T-helper 2 cell treated with Interferon-gamma antibody and Interleukin-4, amounts not matched to agents 5 μg/mL and 100 μg/mL, for 36 hours (primary cell): ENCODE measurements at places on chromosomes 3 and 15.

- DNase-seq: no peak
Measured at GRCh38 chr3:189622629-189623028, 8.6 kb upstream of the TP63 start.

DNA sequence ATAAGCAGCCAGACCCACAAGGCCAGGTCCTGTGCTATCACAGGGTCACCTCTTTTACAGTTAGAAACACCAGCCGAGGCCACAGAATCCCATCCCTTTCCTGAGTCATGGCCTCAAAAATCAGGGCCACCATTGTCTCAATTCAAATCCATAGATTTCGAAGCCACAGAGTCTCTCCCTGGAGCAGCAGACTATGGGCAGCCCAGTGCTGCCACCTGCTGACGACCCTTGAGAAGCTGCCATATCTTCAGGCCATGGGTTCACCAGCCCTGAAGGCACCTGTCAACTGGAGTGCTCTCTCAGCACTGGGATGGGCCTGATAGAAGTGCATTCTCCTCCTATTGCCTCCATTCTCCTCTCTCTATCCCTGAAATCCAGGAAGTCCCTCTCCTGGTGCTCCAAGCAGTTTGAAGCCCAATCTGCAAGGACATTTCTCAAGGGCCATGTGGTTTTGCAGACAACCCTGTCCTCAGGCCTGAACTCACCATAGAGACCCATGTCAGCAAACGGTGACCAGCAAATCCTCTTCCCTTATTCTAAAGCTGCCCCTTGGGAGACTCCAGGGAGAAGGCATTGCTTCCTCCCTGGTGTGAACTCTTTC is 39.6 kb downstream of the TGM4 start:
- peak; percentile 38 for DNase-seq

GRCh38 chr3:20105513-20106280 is 65.5 kb downstream of the KAT2B start:
- DNase-seq: no peak

DNA sequence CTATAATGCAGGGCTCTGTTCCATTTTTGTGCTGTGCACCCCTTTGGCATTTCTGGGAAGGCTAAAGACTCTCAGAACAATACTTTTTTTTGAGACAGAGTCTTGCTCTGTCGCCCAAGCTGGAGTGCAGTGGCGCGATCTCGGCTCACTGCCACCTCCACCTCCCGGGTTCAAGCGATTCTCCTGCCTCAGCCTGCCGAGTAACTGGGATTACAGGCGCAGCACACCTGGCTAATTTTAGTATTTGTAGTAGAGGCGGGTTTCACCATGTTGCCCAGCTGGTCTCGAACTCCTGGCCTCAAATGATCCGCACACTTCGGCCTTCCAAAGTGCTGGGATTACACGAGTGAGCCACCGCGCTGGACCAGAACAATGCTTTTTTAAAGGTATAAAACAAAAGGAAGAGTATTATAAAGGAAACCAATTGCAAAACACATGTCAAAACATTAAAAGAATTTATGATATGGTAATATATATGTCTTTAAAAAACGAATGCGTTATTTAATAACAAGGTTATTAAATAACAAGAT is 999 bp downstream of the SQOR start:
- DNase-seq: no peak

DNA sequence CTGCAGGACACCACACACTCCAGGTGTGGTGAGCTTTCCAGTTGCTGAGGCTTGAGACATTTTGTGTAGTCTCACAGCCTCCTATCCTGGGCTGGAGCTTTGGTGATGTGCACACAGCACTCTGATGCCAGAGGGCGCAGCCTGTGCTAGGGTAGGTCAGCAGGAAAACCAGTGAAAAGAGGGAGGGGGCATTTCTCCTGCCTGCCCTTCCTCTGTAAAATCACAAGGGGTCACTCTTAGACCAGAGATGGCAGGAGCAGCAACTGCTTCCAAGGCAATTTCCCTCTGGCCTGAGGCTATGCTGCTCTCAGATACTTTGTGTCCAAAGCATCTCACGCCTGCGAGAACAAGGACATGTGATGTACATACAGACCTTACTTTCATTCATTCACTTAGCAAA is 16.5 kb upstream of the MUSTN1 start:
- DNase-seq: no peak

DNA sequence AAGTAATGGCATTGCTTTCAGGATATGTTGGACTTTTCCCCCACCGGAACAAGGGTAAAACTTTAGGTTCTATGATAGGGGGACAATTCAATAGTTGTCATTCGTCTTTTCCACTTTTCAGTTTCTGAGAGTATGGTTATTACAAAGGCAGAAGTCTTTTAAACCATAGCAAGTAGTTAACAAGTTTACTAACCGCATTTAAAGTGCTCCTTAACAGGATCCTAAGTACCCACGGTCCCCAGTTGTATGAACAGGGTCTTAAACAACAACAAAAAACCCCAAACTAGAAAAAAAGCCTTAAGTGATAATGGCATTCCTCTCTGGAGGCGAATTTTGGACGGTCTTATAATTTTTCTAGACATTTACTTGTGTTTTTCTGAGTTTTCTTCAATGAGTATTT is 831 bp downstream of the IFT57 start:
- no peak for DNase-seq

GRCh38 chr3:117580806-117581205 is 871.2 kb downstream of the TUSC7 start:
- no peak for DNase-seq
